Brain (organoid and tissue), 16 donors: ENCODE measurements at places on chromosomes 7 and 10.
A peak's percentile ranks its signal among the peaks of the same experiment; 100 is the strongest.

GRCh38 chr7:30142710-30143109, 7.9 kb downstream of the MTURN start:
- DNase-seq = no peak

DNA sequence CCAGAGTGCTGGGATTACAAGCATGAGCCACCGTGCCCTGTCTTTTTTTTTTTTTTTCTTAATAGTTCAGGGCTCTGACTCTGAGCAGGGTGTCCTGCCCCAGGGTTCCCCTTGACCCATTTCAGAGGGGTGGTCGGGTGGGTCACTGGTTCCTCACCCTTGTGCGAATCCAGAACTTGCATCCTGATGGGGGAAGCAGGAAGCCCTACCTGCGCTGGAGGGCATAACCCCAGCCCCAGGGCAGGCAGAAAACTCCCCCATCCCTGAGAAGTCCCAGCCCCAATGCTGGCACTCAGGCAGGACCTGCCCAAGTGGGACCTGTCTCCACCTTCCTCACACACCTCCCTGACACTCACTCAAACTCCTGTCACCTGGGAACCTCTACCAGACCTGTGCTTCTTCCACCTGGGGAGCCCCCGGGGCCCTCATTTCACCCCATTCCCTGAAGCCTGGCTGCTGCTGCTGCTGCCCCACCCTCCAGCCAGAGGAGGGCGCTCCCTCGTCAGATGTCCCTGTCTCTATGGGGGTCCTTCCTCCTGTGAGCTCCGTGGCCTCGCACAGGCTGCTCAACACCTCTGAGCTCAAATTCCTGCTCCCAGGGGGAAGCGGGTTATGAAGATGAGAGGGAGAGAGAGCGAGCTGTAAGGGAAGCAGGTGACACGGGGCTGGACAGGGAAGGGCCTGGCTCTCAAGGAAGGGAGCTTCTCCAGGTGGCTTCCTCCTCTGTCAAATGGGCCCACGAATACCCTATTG, 15.1 kb upstream of the ZNF273 start:
- no peak for DNase-seq

DNA sequence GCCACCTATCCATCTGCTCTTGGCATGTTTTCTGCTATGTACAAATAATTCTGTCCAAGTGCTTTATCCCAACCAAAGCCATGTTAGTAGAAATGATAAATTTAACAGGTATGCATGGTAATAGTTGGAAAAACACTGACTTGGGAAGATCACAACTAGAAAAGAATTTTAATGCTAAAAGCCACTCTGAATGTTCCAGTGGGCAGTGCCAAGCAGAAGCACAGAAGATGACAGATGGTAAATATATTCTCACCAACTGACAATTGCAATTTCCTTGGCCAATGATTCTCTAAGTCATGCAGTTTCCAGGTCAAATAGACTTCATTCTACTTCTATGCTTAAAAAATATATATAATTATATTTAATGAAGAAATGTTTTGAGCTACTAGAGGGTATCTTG, 83.6 kb upstream of the SEMA3C start:
- no peak for DNase-seq

GRCh38 chr7:123727071-123727837, 21.5 kb downstream of the WASL start:
- DNase-seq = no peak

DNA sequence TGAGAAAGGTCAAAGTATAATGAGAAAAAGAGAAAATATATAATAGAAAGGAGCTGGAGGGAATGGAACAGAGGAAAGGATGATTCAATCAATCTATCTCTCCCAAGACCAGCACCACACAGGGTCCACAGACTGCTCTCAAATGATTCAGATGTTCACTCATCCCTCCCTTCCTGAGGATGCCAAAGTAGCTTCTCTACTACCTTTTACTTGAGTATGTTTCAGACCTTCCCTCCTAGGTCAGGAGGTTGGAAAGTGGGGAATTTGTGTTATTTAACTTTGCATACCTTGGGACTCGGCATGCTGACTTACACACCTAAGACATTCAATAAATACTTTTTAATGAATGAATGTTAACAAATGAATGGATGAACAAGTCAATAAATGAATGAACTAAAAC, 30.6 kb downstream of the CPVL start:
- DNase-seq = no peak

GRCh38 chr10:133511907-133512528, 15.1 kb upstream of the CYP2E1 start:
- DNase-seq = no peak

DNA sequence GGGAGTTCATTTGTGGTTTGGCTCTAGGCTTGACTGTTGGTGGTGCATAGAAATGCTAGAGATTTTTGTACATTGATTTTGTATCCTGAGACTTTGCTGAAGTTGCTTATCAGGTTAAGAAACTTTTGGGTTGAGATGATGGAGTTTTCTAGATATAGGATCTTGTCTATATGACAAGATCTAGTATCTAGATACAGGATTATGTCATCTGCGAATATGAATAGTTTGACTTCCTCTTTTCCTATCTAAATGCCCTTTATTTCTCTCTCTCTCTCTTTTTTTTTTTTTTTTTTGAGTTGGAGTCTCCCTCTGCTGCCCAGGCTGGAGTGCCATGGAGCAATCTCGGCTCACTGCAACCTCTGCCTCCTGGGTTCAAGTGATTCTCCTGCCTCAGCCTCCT, 62.9 kb downstream of the MGAM2 start:
- no peak for DNase-seq

DNA sequence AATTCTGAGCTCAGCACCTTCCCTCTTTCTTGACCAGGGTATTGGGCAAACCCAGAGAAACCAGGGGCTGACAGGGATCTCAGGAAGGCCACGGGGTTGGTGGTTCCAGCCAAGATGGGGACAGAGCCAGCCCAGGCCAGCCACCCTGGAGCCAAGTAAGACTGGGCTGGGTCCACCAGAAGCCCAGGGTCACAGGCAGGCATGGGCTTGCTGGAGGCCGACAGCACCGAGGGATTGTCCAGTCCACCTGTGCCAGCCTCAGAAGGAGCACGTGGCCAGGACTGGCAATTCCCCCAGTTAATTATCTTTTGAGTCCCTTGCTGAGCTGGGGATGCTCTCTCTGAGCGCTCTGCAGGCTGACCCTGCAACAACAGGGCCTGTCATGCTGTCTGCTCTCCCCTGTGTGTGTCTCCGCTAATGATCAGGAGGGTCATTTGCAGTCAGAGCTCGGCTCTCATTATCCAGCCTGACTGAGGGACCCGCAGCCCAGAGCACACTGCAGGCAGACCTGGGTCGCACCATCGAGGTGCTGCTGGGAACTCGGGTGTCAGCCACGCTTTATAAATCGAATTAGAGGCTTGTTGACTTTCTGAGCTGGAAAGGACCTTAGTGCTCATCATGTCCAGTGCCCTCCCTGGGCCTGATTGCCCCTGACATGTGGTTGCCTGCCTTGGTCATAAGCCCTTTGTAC, 69.5 kb upstream of the PPIF start:
- no peak for DNase-seq

DNA sequence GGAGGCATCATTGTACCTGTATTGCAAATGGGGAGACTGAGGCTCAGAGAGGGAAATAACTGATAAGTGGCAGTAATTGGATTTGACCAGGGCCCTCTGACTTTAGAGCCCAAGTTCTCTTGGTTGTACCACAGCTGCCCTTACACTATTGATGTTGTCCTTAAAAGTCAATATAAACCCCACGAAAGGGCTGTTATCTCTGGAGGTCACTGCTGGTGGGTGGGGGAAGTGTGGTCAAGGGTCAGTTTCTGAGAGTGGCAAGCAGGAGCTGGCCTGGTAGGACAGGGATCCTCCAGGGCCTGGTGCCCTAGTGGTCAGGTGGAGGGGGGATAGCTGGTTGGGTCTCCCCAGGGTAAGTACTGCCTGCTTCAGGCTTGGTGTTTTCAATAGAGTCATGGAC, 44.2 kb upstream of the AQP1 start:
- DNase-seq = no peak

DNA sequence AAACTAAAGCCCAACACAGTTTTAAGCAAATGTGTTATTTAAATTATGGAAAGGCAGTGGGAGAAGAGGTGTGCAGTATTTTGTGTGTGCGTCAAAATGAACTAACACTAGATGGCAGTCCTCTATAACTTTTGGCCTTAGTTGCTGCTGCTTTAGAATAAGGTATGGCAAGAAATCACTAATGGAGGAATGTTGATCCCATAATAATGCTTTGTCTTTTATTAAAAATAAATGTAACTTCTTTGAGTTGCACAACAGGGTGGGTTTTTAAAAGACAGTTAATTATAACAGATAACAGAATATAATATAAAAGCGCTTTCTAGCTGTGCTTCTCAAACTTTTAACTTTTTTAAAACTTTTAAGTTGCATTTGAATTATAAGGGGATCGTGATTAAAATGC, 56.4 kb downstream of the BBS9 start:
- DNase-seq = peak; percentile 82

GRCh38 chr7:110867771-110868170, 223.2 kb upstream of the LRRN3 start:
- DNase-seq = no peak

- DNase-seq = peak; percentile 65
These were observed 151.4 kb downstream of the CDH23 start for GRCh38 chr10:71547876-71548846.

DNA sequence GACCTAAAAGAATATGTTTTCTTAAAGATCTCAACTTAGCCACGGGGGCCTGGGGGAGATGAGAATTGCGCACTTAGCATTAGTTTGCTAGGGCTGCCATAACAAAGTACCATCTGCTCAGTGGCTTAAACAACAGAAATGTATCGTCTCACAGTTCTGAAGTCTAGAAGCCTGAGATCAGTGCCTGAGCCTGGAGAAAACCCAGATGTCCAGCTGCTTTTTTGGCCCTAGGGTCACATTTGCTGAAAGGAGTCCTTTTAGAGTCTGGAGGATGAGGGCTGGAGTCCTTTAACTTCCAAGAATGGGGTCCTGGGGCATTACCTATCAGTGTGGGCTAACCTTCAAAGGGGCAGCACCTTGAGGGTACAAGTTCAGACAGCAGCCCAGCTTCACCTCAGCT, 48.2 kb downstream of the SMURF1 start:
- no peak for DNase-seq

- DNase-seq = no peak
These were observed 24.2 kb downstream of the PNLIPRP3 start for GRCh38 chr10:116451711-116452337.

GRCh38 chr7:40865441-40866233, 730.8 kb downstream of the SUGCT start:
- no peak for DNase-seq

- no peak for DNase-seq
These were observed 109.9 kb upstream of the EFCAB10 start for GRCh38 chr7:105691082-105691679.

- DNase-seq = no peak
These were observed 9.7 kb upstream of the TNKS2 start for GRCh38 chr10:91788527-91788926.

GRCh38 chr7:134886353-134887057, 99.8 kb upstream of the AGBL3 start:
- DNase-seq = no peak

DNA sequence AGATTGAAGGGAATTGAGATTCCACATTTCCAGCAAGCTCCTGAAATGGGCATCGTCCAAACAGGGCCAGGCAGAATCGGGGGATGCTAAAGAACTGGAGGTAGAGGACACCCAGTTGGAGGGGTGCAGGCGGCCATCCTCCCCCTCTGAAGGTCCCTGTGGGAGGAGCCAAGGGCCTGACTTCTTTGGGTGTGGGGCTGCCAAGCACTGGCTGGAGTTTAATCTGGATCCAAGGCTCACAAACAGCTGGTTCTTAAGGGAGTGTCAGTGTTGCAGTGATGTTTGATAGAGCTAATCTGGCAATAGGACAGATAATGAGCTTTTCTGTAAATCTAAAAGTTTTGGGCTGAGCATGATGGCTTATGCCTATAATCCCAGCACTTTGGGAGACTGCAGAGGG, 20.8 kb downstream of the TSPAN14 start:
- no peak for DNase-seq

DNA sequence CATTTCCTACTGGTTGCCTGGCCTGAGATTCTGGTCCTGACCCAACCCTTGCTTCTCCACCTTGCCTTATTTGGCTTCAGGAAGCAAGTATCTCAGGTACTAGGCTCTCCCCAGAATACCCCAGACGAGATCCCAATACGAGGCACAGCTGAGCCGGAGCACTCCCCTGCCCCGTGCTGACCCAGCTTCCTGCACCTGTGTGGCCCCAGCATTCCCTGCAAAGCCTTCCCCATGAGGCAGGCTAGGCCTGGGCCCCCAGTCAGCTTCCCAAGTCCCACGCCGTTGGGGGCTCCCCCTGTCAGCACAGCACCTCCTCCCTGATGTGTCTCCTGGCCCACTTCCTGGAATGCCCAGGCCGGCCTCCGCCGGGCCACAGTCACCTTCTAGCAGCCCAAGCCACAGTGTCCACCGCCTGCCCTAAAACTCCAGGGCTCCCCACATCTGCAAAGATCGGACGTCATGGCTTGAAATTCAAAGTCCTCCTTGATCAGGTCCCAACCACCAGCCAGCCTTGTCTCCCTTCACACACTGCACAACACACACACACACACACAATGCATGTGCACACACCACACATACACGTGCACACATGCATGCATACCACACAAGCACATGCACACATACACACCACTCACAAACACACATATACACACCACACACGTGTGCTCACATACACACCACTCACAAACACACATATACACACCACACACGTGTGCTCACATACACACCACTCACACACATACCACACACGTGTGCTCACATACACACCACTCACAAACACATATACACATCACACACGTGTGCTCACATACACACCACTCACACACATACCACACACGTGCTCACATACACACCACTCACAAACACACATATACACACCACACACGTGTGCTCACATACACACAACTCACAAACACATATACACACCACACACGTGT, 78.9 kb upstream of the FOXK1 start:
- no peak for DNase-seq

DNA sequence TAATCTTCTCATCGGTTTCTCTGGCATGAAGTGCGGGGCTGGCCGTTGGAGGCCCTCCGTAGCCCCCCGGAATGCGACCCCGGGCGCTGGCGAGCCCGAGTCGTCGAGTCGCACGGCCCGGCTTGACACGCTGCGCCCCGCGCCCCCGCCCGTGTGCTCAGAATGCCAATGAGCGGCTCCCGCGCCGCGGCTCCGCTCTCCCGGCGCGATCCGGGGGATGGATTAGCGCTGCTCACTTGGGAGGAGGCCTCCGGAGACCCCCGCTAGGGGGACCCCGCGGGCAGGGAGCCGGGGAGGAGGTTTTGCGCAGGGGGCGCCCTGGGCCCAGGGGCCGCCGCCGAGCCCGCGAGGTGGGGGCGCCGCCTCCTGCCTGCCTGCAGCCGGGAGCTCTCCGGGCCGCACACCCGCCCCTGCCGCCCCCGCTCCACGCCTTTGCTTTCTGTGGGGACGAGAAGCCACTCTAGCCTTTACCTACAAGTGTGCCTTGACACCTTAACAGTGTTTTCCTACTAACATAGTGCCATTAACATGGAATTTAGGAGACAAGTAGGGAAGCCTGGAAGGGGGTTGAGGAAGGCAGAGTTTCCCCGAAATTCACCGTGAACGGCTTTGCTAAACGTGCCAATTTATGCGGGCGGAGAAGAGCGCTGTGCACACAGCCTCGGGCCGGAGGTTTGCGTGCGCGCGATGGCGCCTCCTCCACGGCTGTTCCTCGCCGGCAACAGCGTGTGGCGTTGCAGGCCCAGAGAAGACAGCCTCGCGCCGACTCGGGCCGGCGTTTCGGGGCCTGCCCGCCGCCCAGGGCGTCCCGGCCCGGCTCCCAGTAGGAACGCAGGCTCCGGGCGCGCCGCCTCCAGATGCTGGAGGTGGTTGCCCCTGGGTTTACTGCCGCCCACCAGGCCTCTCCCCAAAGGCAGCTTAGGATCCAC, 7.1 kb downstream of the SHH start:
- peak; percentile 89 for DNase-seq
